ENCODE measurements at places on chromosomes 7 and 10.

DNA sequence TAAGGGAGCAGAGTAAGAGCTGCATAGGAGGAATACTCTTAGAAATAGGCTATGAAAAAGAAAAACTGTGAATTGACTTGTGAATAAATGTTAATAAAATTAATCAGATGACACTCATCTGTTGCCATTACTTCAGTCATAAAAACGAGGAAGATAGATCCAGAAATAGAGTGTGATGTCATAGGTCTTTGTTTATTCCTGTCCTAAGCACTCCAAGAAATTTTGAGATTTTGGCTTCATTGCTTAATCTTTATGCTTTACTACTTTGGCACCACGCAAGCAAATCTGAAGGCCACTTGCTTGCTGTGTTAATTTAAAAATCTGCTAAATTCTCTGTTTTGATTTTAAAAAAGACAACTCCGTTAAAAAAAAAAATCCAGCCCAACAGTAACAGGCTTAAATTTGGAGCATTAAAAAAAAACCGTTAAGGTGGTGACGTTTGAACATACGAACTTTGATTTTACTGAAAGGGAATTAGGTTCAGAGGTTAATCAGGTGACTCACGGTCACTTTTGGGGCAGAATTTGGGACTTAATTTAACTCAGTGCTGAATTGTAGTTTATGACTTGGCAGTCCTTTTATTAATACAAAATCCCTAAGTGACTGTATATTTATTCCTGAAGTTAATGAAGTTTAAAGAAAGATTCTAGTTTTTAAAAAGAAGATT, 3.4 kb downstream of the IFRD1 start:
- DNase-seq: no peak

- DNase-seq: no peak
Observed at GRCh38 chr7:151011097-151011409, 13.2 kb downstream of the ATG9B start.

GRCh38 chr10:7484456-7485243, 73.8 kb upstream of the SFMBT2 start:
- DNase-seq: no peak

DNA sequence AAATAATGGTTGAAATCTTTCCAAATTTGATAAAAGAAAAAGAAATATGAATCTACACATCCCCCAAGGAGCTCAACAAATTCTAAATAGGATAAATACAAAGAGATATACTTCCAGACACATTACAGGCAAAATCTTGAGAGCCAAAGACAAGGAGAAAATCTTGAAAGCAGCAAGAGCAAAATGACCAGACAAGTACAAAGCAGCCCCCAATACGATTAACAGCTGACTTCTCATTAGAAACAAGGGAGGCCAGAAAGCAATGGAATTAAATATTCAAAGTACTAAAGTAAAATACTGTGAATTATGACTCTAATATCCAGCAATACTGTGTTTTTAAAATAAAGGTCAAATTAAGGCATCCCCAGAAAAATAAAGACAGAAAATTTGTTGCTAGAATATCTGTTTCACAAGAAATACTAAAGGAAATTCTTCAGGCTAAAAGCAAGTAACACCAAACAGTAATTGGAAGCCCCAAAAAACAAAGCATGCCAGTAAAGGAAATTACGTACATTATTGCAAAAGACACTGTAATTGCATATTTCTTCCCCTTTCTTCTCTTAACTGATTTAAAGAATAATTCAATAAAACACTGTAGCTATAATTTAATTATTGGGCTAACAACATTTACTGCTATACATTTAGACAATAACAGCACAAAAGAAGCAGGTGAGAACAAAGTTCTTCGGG, 36.4 kb downstream of the ZNF438 start:
- DNase-seq: no peak
